Fibroblast of skin of back (primary cell): ENCODE measurements at places on chromosomes 2 and 18.

GRCh38 chr18:46001892-46002291, 34.8 kb upstream of the EPG5 start:
- DNase-seq: no peak

GRCh38 chr18:62400916-62401315, 75.8 kb downstream of the TNFRSF11A start:
- DNase-seq: no peak

- DNase-seq: no peak
Observed at GRCh38 chr18:136433-136832, 21.9 kb upstream of the USP14 start.

- no peak for DNase-seq
Observed at GRCh38 chr2:30770816-30771576, 36.2 kb downstream of the CAPN13 start.

DNA sequence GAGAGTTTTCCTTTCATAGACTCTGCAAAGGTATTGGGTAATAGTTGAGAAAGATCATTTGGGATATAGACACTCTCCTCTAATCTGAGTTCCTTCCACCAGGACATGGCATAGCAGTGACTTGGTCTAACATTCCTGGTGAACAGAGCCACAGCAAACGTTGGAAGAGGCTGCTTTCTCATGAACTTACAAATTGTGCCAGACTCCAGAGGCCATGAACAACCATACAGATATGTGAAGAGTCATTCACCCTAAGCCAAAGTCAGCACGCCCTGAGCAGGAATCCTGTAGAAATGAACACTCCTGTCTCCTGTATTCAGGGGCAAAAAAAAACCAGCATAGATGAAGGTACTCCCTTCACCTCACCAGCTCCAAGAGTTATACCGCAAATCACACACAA, 152.8 kb downstream of the TMEM18 start:
- DNase-seq: peak; percentile 36

DNA sequence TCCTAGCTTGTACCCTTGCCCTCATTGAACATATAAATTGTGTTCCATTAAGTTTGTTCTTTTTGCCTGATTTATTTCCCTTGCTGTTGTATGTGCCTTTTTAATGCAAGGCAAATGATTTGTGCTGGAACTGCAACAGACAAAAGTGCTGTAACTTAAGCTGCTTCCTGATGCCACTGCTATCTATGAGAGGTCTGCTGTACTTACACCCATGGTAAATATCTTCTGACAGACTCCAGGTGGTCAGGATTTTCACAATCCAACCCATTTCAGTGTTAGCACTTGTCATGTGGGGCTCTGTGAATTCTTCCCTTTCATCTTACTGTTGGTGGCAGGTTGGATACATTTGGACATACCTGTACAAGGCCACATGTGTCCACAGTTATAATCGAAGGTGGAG, 63.5 kb downstream of the ARHGAP15 start:
- no peak for DNase-seq

GRCh38 chr2:70523996-70524965, 29.3 kb downstream of the TGFA start:
- peak; percentile 76 for DNase-seq

DNA sequence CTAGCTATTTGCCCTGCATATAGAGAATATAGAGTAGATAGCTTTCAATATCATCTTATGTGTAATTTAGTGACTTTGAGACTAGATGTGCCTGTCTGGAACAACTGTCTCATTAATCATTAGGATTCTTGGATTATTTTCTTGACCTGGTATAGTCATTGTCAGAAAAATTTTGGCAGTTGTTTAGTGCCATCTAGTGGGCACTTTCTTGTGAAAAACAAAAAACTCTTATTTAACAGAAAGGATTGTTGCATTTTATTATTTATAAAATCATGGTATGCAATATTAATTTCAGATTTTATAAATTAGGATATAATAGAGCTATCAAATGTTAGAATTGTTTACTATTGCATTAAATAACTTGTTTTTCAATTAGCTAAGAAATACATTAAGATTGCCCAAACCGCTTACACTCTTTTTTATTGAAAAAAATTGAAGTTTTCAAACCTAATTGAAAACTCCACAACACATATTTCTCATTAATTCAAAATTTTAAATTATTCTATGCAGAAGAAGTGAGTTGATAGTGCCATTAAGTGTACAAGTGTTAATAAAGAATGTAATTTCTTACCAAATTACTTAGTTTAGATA, 80.3 kb downstream of the DYNAP start:
- peak; percentile 45 for DNase-seq

- DNase-seq: no peak
Observed at GRCh38 chr2:111127351-111127750, 6.6 kb downstream of the BCL2L11 start.

DNA sequence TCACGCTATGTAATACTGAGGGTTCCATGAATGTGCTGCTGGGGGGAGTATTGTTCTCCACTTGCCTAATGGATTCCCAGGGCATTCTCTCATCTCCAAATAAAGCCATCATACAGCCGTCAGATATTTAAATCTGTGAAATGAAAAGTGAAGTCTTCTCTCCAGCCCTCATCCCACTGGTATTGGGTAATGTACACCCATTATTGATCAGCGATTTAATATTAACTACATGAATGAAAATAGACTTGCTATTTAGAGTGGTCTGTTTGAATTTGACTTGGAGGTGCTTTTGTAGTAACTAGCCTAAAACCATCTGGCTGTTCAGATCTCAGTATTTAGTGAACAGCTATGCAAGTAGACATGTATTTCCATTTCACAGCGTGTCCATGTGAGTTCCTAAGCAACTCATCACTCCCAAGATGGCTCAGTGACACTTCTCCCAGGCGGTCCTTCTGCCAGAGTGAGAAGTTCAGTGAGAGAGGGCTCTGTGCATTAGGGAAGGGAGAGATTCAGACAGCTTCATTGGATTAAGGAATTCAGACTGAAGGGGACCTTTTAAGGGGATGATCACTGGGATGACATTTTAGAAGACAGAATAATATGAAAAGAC, 140.7 kb downstream of the WDSUB1 start:
- DNase-seq: no peak

- no peak for DNase-seq
Observed at GRCh38 chr2:158099716-158100115, 2.0 kb upstream of the UPP2 start.

GRCh38 chr2:232563580-232563979, 13.1 kb downstream of the EIF4E2 start:
- DNase-seq: no peak
